ENCODE measurements at places on chromosomes 5 and 9.

- peak; percentile 49 for DNase-seq
These were observed 22.2 kb downstream of the COL27A1 start for GRCh38 chr9:114177423-114178064.

- DNase-seq, result no peak
These were observed 57.2 kb upstream of the FGF10 start for GRCh38 chr5:44446399-44446798.

- no peak for DNase-seq
These were observed 35.2 kb downstream of the FKTN start for GRCh38 chr9:105593145-105593544.

GRCh38 chr9:135990468-135991429 lies 29.6 kb upstream of the UBAC1 start:
- peak; percentile 46 for DNase-seq

DNA sequence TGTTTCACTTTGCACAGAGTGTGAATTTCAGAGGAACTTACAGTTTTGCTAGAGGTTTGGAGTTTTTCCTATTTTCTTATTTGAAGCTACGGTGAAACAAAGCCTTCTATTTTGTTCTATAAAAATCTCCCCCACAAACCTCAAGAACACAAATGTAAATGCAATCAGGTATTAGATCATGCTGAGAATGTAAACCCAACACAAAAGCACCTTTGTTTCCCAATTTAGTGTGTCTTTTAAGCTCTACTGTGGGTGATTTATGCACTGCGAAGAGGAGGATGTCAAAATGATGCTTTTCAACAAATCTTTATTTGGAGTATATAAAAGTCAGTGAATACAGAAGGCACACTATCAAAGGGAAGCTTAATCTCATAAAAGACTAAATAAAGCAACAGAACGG lies 4.3 kb upstream of the DRD1 start:
- DNase-seq, result no peak

GRCh38 chr5:80871541-80871961 lies 88.6 kb upstream of the RASGRF2 start:
- DNase-seq, result no peak

DNA sequence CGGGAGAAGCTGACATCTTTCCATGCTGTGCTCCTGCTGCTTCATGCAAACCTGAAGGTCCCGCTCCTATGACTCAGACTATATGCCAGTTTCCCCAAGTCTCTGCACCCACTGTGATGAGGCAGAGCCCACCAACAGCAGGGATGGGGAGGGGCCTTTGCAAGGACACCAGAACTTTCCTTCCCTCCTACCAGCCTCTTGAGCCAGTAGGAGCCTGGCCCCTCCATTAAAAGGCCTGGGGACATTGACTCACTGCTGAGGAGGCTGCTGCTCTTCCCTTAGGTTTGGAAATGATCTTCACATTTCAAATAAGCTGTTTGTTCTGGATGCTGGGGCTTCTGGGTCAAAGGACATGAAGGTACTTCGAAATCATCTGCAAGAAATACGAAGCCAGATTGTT lies 26.1 kb upstream of the CTSL start:
- no peak for DNase-seq

- peak; percentile 77 for DNase-seq
These were observed 47.5 kb upstream of the RNF20 start for GRCh38 chr9:101485924-101486692.

GRCh38 chr9:3385871-3386270 lies 139.9 kb downstream of the RFX3 start:
- DNase-seq, result no peak

DNA sequence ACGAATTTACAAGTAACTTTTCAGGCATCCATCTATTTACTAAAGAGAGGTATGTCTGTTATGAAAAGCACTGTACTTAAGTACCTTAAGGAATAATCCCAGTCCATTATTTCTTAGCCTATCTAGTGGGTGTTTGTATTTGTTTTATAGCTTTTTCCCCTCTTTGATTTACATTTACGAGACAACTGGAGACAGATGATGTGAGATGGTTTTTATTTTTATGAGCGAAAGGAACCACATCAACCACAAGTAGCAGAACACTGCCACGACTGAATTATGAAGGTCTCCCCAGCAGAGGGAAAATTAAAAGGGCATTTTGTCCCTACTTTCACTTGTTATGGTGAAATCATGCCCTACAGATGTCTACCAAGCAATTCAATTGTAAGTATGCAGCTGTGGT lies 357.8 kb downstream of the NFIB start:
- DNase-seq, result no peak

DNA sequence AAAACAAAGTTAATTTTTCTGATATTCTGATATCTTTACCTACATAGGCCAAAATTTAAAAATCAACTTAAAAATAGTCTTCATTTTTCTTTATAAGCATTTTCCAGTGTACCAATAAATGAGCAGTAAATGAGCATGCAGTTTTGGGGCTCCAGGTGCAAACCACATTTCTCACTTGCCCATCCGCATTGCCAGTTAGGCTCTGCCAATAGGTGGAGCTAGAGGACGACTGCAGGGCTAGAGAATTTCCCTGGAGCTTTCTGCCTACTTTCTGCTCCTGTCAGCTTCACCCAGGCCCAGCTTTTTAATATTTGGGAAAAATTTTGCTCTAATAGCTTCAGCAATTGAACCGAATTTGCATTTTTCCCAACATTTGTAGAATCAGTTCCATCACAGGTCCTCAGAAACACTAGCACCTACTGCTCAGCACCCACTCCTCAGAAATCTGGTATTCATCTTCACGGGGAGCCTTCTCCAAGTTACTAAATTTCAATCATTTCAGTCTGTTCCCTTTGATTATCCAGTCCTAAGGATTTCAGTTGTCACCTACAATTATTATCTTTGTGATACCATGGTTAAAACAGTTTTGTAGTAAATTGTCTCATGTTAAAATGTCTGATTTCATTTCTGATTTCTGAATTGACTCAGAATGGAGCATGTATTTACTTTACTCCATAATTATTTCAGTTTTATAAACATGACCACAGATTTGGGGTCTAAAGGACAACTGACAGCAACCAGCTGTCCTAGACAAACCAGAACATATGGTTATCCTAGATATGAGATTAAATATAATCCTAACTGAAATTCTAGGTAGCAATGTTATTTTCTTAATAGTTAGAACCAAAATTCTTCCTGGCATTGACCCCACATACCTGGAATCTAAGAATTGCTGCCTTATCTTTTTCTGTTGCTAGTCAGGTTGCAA lies 104.6 kb upstream of the FAM174A start:
- DNase-seq, result peak; percentile 68

DNA sequence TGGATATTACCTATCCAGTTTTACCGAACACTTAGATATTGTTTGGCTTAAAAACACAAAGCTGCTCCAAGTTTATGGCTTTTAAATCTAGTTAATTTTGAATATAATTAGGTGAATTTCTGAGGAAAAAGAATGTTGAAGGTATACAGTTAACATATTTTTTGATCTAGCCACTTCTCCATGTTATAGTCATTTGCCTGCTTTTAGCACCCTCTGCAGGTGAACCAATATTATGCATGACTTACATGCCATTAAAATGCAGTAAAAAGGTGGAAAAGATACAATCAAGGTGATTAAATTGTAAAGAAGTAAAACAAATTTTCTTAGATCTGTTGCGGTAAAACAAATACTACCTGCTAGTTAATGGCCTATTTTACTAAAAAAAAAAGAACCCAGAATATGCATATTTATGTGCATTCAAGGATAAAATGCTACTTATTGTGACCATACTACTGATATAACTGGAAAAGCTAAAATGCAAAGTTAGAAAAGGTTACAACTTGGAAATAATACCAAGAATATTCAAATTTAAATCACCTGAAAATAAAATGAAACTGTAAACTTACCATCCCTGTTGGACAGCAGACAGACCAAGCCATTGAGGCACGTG lies 132.1 kb downstream of the AP3B1 start:
- DNase-seq, result peak; percentile 51

DNA sequence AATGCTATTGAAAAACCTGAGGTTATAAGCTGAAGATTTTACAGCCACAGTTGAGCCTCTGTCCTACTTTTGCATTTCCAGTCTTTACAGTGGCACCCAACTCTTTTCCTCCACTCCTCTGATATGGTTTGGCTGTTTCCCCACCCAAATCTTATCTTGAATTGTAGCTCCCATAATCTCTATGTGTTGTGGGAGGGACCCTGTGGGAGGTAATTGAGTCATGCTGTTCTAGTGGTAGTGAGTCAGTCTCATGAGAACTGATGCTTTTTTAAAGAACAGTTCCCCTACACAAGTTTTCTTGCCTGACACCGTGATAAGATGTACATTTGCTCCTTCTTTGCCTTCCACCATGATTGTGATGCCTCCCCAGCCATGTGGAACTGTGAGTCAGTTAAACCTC lies 646.1 kb upstream of the SEMA6A start:
- DNase-seq, result no peak

GRCh38 chr5:179554981-179555380 lies 4.6 kb downstream of the RUFY1 start:
- DNase-seq, result no peak

GRCh38 chr5:78660401-78660800 lies 11.8 kb upstream of the LHFPL2 start:
- DNase-seq, result no peak

DNA sequence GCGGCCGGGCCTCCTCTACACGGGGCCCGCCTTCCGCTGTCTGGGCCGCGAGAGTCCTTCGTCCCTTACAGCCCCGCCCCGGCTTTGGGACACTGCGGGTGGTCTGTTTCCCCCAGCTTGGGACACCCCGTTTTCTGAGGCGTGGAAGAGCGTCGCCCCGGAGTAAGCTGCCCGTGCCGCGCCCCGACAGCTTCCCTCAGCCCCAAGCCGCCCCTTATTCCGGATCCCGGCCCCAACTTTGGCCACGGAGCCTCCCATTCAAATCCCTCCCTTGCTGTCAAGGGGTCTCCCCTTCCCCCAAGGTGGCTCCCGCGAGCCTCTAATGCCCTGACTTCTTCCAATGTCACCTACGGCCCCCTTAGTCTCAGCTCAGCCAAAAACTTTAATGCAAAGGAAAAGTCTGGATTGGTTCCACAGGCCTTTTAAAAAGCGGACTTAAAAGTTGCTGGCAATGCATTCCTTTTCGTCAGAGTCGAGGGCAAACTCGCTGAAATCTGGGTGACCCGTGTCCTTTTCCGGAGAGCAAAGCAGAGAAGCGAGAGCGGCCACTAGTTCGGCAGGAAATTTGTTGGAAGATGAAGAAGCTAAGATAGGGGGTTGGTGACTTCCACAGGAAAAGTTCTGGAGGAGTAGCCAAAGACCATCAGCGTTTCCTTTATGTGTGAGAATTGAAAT lies 19.8 kb downstream of the EXOSC2 start:
- peak; percentile 36 for DNase-seq

DNA sequence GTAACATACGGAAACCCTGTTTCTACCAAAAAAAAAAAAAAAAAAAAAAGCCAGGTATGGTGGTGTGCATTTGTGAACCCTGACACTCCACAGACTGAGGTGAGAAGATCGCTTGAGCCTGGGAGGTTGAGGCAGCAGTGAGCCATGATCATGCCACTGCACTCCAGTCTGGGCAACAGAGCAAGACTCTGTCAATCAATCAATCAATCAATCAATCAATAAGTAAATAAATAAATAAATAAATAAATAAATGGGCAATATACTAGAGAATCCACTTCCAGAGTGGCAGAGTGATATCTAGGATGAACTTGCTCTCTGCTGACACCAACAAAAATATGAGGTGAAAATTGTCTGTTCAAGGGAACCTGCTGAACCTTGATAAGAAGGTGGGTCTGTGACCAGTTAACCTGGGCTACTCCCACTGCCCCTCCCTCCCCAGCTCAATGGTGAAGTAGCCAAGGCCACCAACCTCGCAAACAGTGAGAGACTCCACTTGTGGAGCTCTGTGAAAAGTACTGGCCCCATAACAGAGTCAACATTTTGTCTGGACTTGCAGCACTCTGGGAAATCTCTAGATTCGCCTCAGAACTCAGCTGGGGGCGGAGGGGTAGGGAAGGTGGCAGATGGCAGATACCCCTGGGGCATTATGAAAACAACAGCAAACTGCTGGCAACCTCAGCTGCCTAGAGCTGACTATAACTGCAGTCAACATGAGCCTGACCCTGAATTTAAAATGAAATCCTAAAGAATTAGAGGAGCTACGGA lies 163.7 kb downstream of the ROR2 start:
- no peak for DNase-seq

DNA sequence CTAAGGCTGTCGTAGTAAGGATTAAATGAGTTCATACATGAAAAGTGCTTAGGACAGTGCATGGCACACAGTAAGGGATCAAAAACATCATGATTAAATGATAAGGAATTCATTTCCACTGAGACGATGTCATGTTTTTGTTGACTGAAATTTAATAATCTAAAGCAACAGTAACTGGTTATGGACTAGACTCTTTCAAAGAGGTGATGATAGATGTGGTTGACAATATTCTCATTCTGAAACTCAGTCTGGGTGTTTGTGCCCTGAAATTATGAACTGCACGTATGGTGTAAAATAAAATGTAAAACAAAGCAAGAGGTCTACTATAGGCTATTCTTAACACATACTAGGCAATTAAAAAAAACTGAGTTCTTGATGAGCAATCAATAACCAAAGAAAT lies 280.0 kb downstream of the DENND1A start:
- no peak for DNase-seq

DNA sequence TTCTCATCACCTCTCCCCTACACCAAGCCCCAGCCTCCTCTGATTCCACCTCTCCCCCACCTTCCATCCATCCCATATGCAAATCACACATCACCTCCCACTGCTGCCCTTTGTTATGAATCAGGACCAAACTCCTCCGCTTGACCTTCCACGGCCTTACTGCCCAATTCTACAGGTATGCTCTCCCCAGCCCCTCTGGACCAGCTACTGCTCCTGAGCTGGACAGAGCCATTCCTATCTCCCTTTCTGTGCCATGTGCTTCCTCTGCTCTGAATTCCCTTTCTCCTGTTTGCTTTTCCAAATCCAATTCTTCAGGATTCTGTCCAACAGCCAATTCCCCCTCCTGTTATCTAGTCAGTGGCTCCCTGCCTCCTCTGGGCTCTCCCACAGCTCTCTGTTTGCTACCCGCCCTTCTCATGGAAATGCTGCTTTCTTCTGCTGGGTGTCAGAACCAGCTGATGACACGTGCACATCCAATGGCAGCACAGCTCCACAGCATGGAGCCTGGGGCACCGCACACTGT lies 8.3 kb downstream of the FABP6 start:
- no peak for DNase-seq

- no peak for DNase-seq
These were observed 48.4 kb downstream of the TNFSF15 start for GRCh38 chr9:114757395-114757794.

- DNase-seq, result no peak
These were observed 124.7 kb upstream of the TBC1D2 start for GRCh38 chr9:98380065-98380681.

DNA sequence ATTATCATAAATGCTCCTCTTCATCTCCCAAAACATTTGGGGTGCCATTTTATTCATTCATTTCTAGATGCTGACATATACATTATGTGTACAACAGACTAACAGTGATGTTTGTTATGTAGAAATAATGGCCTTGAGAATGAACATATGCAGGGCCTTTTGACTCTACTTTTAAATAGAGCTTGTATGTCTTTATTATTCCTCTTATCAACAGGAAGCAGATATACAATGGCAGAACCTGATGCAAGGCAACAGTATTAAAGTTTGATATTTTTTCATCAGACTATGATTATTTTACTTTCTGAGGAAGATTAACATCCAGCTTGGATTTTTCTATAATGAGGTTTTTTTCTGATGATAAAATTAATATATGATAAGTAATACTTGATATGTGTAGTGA lies 44.1 kb downstream of the SNX18 start:
- no peak for DNase-seq
